Suppressor macrophage treated with lipopolysaccharide for 1 hour (primary cell): ENCODE measurements at places on chromosomes 1 and 21.

DNA sequence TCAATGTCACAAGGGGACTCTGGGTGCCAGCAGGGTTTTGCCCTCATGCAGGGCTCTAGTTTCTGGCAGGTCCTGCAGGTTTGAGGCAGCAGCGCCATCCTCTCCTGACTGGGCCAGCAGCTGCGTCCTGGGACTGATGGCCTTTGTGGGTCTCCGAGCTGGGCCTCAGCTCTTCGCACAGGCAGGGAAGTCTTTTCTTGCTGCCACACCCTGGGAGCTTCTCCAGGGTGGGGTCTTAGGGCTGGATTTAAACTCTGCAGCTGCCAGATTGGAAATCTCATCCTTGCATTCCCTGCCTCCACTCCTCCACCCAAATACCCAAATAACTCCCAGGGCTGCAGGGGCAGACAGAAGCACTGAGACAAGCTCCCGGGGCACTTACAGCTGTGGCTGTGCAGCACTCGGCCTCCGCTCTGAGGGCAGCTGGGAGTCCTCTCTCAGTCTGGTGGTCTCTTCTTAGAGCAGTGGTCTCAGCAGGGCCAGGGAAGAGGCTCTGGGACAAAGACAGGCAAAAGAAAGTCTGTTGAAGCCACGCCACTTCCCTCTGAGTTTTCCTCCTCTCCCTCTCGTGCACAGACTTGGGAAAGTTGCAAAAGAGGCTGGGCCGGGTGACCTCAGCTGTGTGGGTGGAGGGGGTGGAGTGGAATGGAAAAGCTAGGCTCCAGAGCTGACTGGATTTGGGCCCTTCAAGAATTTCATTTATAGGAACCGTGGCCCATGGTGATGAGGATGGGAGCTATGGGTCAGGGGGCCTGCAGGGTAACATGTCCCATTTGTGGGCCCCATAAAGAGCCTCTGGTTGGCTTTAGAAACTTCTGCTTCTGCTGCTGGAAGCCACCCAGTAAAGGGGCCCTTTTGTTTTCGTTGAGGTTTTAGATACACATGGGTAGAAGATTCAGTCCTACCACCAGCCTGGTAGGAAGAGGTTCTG, at the start of gene RAB7B:
TSS of gene RAB7B (minus strand) at position 525 of the 931 bp plus-strand sequence. CDS start 9,260 bp downstream, outside the sequence.
- DNase-seq = peak; percentile 95

DNA sequence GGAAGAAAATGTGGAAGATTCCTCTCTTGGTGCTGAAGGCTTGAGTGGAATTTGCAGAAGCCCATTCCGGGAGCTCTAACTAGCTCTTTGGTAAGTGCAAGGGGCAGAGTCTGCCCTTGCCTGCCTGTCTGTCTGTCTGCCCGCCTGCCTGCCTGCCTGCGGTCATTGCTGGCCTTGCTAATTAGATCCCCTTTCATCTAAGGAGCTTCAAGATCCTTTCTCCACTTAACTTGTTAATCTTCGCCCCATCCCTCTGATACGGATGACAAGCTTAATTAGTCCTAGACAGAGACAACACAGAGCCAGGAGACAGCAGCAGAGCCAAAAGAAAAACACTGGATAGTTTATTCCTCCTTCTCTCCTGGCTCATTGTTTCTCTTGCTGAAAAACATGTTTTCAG, 80.2 kb upstream of the GADD45A start:
- DNase-seq = no peak

- DNase-seq = no peak
Observed at GRCh38 chr1:78176448-78176847, 130.7 kb downstream of the GIPC2 start.

GRCh38 chr1:162087111-162087510, 17.6 kb downstream of the NOS1AP start:
- DNase-seq = peak; percentile 85

GRCh38 chr21:34885626-34886239, 163.4 kb downstream of the RUNX1 start:
- DNase-seq = no peak

GRCh38 chr1:47837866-47838561, 159.2 kb downstream of the TRABD2B start:
- DNase-seq = no peak

DNA sequence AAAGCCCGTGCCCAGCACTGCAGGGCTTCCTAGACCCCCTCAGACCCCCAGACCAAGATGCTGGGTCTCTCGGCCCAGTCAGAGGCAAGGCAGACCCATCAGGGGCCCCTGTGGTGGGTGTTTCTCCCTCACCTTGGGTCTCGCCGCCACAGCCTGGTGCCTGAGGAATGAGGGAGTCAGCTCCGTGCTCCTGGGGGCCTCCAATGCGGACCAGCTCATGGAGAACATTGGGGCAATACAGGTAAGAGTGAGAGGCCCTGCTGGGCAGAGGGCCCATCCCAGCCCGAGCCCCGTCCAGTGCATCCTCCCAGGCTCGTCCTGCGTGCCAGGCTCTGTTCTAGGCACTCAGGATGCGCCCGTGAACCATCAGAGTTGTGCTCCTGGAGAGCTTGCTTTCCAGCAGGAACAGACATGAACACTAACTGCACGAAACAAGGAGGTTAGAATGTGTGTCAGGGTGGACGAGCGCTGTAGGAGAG, 51.5 kb downstream of the KCNAB2 start:
- DNase-seq = no peak

DNA sequence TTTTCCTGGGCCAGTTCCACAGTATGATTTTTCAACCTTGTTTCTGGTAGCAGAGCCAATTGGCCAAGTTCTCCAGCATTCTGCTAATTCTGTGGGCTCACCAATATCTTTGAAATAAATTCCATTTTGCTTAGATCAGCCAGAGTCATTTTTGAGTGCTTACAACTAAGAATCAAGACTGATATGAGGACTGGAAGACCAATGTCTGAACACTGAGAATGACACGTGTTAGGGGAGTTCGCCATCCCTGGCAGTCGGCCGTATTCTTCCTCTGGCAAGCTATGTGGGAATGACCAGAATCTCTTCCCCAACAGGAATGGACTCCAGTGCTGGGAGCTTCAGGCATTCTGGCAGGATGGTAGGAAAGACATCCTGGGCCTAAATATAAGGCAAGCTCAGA, 4.9 kb upstream of the TENT5C start:
- DNase-seq = no peak

DNA sequence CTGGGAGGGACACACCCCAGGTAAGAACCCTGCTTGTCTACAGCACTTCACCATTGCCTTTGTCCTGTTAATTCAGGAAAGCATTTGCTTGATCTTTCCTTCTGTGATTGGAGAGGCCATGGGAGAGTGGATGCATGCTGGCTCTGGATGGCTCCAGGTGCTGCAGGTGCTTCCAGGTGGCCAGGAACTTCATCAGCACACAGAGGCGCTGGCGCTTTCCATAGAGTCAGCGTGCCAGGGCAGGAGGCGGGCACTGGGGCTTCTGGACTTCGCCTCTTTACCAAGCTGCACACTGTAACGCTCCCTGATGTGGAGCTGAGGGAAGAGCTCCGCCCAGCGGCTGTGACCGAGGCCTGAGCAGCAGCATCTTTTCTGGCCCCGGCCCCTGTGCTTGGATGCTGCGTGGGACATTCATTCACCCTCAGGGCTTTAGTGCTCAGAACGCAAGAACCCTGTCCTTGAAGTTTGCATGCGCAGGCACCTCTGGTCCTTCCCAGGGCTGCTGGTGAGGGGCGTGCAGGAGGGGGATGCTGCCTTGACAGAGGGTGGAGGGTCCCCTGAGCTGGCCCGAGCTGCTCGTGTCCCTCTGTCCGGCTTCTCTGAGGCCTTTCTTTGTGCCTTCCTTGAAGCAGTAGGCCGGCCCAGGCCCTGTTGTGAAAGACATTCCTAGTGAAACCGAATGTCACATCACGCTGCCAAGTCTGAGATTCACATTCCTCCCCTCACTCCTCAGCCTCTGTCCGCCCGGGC, 1.6 kb upstream of the MX2 start:
- DNase-seq = no peak

DNA sequence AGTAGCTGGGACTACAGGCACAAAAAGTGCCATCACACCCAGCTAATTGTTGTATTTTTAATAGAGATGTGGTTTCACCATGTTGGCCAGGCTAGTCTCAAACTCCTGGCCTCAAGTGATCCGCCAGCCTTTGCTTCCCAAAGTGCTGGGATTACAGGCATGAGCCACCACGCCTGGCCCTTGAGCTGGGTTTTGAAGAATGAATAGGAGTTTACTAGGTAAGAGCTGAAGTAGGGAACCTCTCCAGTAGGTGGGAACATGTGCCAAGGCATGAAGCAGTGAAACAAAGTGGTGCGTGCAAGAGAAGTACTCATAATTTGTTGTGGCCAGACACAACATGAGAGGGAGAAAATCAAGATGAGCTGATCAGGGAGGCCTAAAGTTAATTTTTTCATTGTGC, 55.8 kb downstream of the MAST2 start:
- DNase-seq = no peak

GRCh38 chr21:15241997-15242736, 177.4 kb upstream of the NRIP1 start:
- no peak for DNase-seq

- no peak for DNase-seq
Observed at GRCh38 chr1:206924592-206925105, 2.9 kb upstream of the FCMR start.

DNA sequence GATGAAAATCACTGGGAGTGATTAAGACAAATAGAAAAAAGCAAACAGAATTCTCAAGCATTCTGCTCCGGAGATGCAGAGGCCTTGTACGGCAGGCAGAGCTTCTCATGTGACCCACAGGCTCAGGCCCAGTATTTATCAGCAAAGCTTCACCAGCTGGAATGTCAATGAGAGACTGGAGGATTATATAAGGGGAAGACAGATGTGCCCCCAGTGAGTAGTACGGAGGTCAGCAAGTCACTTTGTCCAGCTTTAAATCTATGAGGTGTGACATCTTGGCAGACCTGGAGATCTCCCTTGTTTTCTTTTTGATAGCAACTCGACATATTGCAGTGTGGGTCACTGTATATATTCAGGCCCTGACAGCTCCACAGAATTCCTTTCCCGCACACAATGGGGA, 106.8 kb downstream of the HHIPL2 start:
- DNase-seq = no peak

GRCh38 chr1:221794079-221794670, 52.3 kb upstream of the DUSP10 start:
- peak; percentile 92 for DNase-seq

DNA sequence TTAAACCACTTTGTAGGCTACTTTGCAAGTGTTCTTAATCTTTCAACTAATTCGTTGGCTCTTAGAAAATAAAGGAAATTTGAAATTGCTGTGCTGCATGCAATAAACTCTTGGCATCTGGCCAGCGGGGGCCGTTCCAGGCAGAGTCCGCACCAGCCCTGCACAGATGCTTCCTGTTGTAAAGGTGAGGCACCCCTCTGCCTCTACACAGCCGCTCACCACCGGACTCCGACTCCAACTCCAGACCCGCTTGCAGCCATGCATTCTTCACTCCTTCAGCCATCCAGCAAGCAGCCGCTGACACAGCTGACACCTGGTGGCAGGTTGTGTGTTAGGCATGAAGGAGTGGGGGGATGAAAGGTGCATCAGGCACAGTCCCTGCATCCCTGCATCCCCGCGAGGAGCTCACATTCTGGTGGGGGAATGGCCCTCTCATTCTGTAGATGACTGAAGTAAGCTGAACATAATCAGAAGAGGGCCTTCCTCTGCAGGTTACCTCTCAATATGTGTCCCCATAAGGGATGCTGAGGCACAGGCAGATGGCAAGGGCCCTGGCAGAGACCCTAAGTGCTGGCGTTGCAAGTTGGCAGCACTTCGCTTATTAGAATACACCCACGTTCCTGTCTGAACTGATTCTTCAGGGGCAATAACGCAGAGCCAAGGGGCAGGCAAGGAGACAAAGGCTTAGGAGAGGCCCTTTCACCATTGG, 56.8 kb downstream of the GLIS1 start:
- no peak for DNase-seq

- DNase-seq = no peak
Observed at GRCh38 chr1:55886856-55887712, 671.9 kb upstream of the USP24 start.

- DNase-seq = no peak
Observed at GRCh38 chr1:155137154-155137949, 1.7 kb downstream of the SLC50A1 start.

DNA sequence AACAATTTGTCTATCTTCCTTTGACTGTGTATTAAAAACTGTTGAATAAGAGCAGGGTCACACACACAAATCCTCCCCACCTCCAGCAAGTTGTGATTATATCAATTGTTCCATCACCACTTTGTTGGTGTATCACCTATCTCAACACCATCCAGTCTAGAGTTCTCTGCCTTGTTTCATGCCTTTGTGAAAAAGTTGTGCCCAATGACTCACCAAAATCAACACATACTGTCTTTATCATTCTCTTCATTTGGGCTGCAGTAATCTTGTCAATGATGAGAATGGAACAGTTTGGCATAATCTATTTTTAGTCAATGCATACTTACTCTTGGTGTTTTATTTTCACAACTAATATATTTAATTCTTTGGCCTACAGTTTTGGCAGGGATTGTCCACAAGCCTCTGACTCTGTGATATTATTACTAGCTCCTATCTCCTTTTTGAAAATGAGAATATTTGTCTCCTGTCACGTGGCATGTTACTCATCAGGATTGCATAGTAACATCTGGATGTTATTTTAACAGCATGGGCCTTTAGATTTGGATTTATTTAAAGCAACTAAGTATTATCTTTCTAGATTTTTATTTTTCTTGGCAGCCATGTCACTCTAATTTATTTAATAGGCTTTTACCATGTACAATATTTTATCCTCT, 5.1 kb downstream of the C1orf87 start:
- no peak for DNase-seq

- no peak for DNase-seq
Observed at GRCh38 chr21:45834821-45835293, 146.7 kb upstream of the COL6A1 start.
